ENCODE measurements at places on chromosomes 13 and 19.

GRCh38 chr19:49056101-49056901 lies 1.2 kb downstream of the CGB7 start:
- DNase-seq: peak; percentile 68

- no peak for DNase-seq
Measured at GRCh38 chr13:103945836-103946235, 879.6 kb upstream of the SLC10A2 start.

DNA sequence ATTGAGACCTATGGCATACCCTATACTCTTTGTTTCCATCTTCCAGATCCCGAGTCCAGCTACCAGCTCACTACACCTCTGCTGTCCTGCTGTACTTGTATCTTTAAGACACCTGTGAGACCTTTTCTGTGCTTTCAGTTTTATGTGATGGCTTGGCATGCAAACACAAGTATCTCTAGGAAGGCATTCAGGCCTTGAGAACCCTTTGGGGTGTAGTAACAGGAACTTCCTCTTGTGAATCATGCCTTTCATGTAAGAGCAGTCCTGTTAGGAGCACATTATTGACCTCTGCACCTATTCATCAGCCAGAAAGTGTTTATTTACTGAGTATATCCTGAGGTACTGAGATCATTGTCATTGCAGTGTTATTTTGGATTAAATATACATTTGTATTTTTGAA lies 87.0 kb upstream of the HTR2A start:
- DNase-seq: no peak

GRCh38 chr13:54415753-54416366 lies 1387.2 kb downstream of the OLFM4 start:
- DNase-seq: no peak

- no peak for DNase-seq
Measured at GRCh38 chr19:32287086-32287485, 58.3 kb upstream of the ZNF507 start.

GRCh38 chr13:37640499-37640898 lies 41.9 kb upstream of the POSTN start:
- DNase-seq: no peak

DNA sequence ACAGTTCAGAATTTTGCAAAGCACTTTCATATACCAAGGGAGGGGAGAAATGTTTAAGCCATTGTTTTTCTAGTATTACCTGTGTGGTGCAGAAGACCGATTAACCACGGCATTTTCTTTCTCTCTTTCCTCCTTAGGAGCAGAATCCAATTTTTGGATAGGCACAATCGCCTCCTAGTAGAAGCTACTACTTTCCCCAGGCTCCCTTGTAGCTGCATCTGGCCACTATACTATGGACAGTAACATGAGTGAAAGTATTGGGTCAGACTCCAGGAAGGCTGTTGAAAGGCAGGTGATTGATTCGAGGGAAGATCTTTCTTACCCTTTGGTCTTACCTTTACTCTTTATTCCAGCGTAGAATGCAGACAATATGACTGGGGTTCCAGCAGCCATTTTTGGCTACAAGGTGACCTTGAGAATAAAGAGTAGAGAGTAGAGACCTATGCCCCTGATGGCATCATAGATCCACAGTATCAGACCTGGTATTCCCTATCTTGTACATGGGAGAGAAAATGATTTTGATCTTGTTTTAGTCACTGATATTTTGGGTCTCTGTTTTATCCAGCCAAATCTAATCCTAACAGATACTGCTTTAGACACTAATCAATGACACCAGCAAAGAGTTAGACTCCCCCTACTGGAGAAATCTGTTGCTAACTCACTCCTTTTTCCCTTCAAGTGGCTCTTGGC lies 77.0 kb downstream of the LRRC63 start:
- DNase-seq: no peak

- no peak for DNase-seq
Measured at GRCh38 chr19:51135004-51135403, 7.1 kb upstream of the SIGLEC7 start.
